ENCODE measurements at places on chromosomes 7 and 10. TPM values are rescaled to one million over a fixed set of nuclear protein-coding genes. Genes with fewer than 3 reads are reported as not detected.

NACAD gene
- total RNA-seq: 1.0 TPM

WNT8B gene
- total RNA-seq: not detected

CFAP43 gene
- 2.1 TPM for total RNA-seq

CCDC3 gene
- 13.0 TPM for total RNA-seq

ZNF503 gene
- 3.7 TPM for total RNA-seq

EBLN1 gene
- under 0.01 TPM for total RNA-seq

HTRA1 gene
- total RNA-seq: 69.9 TPM

NSMCE4A gene
- total RNA-seq: 31.3 TPM
